Amniotic stem cell (primary cell): ENCODE measurements at places on chromosomes 7 and 10.
A peak's percentile ranks its signal among the peaks of the same experiment; 100 is the strongest.

DNA sequence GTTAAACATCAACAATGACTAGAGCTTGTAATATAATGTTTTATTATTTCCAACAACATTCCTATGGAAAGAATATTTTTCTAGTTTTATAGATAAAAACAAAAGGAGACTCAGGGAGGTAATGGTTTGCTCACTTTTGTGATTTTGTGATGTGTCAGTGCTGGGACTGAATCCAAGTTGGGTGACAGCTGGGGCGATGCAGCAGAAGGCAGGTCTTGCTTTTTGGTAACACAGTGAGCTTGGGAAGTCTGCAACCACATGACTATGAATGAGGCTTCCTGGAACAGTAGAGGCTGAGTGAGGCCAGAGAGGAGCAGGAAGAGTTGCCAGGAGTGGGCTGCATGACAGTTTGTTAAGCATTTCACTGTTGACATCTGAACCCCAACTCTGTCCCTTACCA lies 4.9 kb upstream of the YKT6 start:
- DNase-seq: no peak

DNA sequence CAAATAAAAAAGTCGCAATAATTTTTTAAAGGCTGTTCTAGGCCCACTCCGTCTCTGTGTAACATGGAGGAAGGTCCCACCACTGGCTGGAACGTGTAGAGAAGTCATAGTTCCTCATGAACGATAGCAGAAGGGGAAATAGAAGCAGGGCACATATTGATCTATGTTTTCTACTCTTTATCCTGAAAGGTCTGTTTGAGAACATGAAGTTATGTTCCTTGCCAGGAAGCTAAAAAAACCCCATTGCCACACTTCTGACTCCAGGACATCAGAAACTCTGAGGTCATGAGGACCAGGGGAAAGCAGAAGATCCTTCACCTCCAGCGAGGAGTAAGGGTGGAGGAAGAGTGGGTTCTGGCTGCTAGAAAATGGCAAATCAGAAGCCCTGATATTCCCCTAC lies 10.8 kb downstream of the ANKRD22 start:
- no peak for DNase-seq

GRCh38 chr7:41404375-41405074 lies 298.4 kb downstream of the INHBA start:
- DNase-seq: no peak

DNA sequence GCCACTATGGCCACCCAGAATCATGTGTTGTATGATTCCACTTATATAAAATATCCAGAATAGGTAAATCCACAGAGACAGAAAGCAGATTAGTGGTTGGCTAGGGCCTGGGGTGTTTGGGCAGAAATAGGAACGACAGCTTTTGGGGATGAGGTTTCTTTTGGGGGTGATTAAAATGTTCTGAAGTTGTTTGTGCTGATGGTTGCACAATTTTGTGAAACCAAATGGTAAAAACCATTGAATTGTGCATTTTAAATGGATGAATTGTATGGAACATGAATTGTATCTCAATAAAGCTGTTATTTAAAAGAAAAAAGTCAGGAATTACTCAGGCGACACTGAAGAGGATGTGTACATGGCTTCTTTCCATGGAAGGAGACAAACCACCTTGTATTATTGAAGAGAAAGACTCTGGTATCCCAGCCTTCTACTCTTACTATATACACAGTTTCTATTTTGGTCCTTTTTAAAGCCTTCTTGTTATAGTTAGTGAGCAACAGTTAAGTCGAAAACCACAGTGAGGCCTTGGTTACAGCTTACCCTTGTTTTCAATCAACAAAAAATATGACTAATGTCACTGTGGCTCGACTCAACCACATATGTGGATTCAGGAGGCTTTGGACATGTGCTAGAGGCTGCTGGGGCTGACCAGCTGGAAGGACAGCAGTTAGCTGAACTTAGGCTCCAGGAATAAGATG lies 57.1 kb upstream of the KMT2E start:
- peak; percentile 58 for DNase-seq

DNA sequence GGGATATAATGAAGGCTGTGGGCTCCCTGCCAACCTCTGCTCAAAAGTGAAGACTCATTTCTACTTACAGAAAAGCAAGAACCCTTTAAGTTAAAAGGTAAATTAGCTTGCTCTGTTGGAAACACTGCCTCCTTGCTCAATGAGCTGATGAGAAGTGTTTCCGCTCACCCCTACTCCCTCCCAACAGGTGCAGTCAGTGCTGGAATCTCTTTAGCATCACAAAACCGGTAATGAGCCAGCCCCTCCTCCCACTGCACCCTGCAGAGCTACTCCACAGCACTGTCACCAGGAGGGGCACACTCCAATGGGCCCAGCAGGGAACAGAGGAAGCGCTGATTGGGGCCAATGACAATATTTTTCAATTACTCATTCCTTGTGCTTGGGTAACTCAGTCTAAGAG lies 262.5 kb downstream of the TCERG1L start:
- no peak for DNase-seq

DNA sequence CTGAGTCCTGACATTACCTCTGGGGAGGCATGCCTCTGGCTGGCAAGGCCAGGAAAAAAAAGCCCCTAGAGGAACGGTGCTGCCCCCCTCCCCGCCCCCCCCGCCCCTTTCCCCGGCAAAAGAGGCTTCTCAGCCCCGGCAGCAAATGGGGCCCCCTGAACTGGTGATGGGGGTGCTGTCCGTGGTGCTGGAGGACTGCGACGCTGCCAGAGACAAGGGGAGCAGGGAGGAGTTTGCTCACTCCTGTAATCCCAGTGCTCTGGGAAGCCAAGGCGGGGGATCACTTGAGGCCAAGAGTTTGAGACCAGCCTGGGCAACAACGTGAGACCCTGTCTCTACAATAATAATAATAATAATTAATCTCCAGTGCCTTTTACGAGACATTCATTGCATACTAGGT lies 23.7 kb downstream of the SRRM3 start:
- DNase-seq: no peak
